ENCODE measurements at places on chromosomes 1 and 21.

DNA sequence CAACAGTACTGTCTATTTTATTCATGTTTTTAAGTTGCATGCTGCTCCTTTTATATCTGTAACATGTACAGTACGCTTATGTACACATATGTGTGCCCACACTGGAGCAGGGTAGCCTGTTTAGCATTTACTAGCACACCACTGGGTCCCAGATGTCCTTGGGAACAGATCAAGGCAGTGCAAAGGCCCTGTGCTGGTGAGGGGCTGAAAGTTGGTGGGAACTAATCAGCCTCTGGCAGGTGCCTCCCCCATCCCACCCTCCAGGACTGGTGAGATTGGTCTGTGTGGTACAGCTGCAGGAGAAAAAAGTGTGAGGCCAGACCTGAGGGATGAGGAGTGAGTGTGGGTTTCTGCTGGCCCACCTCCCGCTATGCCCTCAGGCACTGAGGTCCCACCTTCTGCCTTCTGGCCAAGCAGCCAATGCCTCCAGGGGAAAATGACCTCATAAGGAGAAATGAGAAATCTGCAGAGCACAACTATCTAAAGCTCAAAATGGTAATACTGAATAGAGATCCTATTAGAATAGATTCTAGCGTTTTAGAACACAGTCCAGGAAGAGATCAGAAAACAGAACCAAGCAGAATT lies 58.9 kb downstream of the POFUT2 start:
- no peak for DNase-seq

- no peak for DNase-seq
These were observed 26.1 kb upstream of the SLAMF6 start for GRCh38 chr1:160548960-160549664.

- peak; percentile 43 for DNase-seq
These were observed 40.2 kb downstream of the PLXNA2 start for GRCh38 chr1:208203848-208204609.

GRCh38 chr1:229993060-229993459 lies 74.0 kb upstream of the GALNT2 start:
- no peak for DNase-seq

DNA sequence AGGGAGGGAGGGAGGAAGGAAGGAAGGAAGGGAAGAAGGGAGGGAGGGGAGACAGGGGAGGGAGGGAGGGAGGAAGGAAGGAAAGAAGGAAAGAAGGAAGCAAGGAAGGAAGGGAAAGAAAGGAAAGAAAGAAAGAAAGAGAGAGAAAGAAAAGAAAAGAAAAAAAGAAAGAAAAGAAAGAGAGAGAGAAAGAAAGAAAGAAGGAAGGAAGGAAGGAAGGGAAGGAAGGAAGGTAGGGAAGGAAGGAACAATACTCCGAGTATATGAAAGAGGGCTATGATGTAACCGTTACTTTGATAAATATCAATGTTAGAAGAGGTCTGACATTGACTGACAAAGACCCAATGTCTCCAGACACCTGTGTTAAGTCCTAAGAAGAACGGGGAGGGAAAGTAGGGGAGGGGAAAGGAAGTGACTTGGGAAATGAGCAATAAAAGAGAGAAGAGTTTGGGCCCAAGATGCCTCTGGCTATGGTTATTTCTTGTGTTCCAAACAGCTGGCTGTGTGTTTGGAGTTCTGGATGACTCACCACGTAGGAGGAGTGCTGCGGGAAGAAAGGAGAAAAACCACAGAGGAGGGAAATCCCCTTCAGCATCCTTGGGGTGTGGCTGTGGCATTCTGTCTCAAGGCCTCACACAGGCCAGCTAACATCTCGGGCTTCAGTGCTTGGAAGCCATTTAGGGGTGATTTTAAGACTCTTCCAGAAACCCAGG lies 37.0 kb upstream of the RXRG start:
- DNase-seq: peak; percentile 77

DNA sequence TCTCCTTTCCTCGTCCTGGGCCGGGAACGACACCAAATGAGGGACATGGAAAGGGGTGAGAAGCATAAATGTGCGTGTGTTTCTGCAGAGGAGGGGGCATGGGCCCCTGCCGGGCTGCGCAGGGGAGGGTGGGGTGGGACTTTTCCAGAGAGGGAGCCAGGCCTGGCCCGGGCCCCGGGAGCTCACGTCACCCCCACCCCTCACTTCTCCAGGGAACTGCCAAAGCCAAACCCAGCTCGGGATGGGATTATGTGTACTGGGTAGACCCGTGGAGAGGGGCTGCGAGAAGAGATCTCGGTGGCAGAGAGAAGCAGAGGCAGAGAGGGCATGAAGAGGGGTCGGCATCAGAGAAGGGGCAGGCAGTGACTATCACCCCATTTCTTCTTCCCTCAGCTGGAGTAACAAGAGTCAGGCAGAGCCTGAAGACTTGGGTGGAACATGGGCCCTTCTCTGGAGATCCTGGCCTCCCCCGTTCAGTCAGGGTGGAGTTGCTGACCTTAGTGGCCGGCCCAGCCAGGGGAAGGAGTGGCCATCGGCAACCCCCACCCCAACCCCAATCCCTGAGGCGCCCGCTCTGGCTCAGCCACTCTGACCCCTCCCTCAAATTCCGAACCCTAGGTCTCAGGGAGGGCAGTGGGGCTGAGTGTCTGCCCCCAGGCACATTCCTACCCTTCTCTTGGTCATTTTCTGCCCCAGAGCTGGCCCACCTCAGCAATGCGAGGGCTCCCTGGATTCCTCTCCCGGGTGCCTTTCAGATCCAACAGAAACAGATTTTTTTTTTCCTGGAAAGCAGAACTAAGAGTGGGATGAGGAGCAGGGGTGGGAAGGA lies 1.2 kb downstream of the ADAMTSL4 start:
- peak; percentile 49 for DNase-seq

GRCh38 chr1:155177192-155177917 lies 3.7 kb downstream of the TRIM46 start:
- DNase-seq: no peak
